Stimulated activated CD8-positive, alpha-beta memory T cell treated with anti-CD3 and anti-CD28 coated beads, Interleukin-4, amount 100 ng/mL, for 48 hours (primary cell): ENCODE measurements at places on chromosomes 1 and 21.
A peak's percentile ranks its signal among the peaks of the same experiment; 100 is the strongest.

DNA sequence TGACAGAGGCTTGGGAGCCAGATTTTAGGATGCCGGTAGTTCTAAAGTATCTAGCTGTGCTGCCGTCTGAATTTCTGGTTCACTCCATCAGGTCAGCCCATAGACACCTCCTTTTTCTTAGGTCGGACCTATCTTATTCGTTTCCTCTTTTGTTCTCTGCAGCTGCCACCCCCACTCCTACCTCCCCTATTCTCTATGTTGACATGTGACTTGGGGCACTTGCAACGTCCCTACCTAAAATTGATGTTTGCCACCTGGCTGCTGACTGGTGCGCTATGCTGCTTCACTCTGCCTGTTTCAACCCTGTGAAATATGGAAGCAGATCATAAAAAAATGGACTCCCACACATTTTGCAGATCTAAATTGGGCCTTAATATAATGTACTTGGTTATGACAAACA is 55.3 kb downstream of the PBX1 start:
- DNase-seq: no peak

DNA sequence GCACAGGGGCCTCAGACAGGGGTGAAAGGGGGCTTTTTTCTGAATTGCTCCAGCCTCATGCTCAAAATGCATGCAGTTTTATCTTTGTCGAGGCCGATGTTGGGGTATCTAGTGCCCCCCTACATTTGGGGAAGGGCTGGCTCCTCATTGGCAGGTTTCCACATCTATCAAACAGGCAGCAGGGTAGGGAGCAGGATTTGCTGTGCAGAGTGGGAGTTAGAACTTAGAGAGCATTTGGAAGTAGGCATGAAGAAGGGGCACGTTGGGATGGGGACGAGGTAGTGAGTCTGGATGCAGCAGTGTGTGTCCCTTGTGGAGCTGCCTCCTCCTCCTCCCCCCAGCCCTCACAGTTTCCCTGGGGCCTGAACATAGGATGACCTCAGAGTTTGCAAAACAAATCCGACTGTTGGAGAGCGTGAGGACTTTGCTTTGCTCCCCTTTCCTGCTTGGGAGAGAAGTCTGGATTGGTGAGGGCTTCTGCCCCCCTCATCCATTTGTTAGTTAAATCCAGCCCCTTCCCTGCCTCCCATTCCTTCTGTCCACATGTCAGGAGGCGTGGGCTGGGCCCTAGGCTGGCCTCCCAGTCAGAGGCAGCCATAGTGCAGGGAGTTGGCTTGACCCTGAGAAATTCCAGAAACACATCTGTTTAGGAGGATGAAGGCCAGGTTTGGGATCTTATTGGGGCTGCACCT is 36.9 kb upstream of the GPR37L1 start:
- no peak for DNase-seq

GRCh38 chr1:212467843-212468482 is 35.2 kb downstream of the NENF start:
- no peak for DNase-seq

GRCh38 chr1:5098981-5099385 is 444.6 kb downstream of the AJAP1 start:
- no peak for DNase-seq

GRCh38 chr1:212607913-212608391 is 609 bp upstream of the ATF3 start:
- no peak for DNase-seq

- peak; percentile 78 for DNase-seq
These were observed 1638.3 kb downstream of the MRPL39 start for GRCh38 chr21:23968722-23969647.

DNA sequence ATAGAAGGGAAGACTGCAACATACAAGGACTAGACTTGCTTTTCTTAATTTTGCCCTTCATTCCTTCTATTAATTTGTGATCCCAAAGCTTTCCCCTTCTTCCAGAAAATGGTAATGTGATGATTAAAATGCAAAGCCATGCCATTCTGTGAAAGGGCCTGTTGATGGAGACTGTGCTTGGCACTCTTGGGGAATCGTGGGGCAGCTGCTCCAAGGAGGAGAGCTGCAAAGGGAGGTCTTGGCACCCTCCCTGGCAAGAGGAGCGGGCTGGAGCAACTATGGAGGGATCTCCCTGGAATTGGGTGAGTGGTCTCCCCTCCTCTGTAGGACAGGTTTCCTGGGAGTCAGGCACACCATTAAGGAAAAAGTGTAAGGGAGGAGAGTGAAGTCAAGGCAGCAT is 16.6 kb downstream of the CACNA1S start:
- no peak for DNase-seq

- no peak for DNase-seq
These were observed at the start of gene CHIA for GRCh38 chr1:111290630-111291029. TSS of gene CHIA (plus strand) at chr1:111290851. CDS start at chr1:111310468, 19,617 bp downstream.

DNA sequence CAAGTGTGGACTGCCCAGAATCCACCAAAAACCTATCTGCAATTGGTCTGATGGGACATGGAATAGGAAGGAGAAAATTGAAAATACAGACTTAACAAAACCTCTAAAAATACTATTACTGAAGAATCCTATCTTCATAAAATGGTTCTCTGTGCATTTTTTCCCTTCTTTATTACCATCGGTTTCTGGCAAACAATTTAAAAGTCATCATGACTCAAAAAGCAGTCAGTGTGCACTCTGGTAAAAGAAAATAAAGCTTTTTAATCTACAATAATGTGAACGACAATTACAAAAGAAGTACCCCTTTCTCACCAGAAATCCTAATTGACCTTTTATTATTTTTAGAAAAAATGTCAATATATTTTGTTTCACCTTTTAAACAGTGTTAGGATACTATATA is 186.3 kb downstream of the TPR start:
- no peak for DNase-seq

- DNase-seq: no peak
These were observed 61.6 kb upstream of the PPM1J start for GRCh38 chr1:112776688-112777087.

DNA sequence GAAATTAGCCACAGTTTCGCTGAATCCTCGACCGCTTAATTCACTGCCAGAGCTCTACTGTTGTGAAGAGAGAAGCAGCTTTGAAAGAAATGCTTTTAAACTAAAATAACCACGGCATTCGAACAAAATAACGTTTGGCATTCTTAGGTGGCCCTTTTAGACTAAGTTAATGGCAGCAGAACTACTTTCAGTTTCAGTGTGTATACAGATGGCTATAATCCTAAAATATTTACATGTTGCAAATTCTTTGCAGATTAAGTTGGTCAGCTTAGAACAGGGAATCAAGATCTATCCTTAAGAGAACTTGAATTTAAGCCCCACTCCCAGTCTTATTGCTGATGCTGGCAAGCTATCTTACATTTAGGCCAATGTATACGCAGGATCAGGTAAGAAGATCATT is 62.7 kb downstream of the ADSS2 start:
- no peak for DNase-seq

- DNase-seq: no peak
These were observed 38.4 kb downstream of the PIK3CD start for GRCh38 chr1:9689971-9690381.

- peak; percentile 78 for DNase-seq
These were observed 582 bp downstream of the SLC37A1 start for GRCh38 chr21:42513985-42514882.

DNA sequence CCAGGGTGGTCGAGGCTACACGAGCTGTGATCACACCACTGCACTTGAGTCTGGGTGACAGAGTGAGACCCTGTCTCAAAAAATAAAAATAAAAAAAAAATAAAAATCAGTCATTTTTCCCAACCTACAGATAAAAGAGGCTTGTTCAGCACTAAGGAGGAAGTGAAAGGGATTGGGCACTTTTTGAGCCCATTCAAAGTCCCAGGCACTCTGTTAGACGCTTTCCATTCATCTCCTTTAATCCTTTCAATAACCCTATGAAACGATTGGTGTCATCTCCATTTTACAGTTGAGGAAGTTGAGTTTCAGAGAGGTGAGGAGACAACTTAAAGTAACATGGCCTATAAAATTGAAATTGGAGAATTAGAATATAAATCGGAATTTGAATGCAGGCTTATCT is 10.4 kb upstream of the AGO4 start:
- DNase-seq: no peak

GRCh38 chr1:92817986-92818764 is 13.7 kb upstream of the RPL5 start:
- no peak for DNase-seq

GRCh38 chr1:115069659-115070308 is 19.5 kb downstream of the TSPAN2 start:
- DNase-seq: no peak

DNA sequence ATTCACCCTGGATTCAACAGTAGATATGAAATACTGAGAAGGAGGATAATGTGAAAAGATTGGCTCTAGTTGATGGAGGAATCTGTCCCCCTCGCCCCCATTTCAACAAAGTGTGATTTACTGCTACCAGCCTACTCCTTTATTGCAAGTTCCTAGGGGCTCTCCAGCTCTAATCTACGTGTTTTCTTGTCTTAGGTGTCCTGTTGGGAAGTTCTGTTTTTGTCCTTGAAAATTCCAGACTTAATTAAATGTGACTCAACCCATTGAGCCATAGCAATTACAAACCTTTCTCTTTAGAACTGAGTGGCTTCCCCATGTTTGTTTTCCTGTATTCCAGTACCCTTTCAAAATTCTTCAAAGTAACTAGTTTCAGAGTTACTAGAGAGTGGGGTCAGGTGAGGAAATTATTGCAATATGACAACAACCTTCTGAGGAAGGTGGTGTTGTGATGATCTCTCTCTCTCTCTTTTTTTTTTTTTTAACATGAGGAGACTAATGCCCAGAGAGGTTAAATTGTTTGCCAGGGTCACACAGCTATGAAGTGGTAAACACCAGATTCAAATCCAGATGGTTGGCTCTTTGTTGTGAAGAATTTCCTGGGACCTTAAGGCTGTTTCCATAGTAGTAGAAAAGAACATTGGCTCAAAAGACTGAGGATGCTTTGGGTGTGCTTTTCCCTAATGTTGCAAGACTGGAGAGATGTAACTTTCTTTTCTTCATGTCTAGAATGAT is 3.5 kb downstream of the RGL1 start:
- DNase-seq: no peak

DNA sequence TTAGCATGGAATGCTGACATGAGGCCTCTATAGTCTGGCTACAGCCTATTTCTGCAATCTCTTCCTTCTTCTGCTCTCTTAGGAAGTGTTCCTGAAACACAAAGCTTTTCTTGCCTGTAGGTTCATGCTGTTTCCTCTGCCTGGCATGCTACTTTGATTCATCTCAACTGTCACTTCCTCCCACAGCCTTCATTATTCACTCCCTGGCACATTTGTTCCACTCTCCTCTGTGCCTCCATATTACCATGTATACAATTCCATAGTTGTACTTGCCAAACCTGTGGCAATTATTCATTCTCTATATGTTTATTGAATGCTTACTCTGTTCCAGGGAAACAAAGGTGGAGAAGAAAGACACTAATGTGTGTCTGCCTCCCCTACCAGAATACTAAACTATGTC is 210.2 kb downstream of the LRRC7 start:
- DNase-seq: no peak

GRCh38 chr1:175597205-175597604 is 146.2 kb downstream of the TNR start:
- DNase-seq: no peak

DNA sequence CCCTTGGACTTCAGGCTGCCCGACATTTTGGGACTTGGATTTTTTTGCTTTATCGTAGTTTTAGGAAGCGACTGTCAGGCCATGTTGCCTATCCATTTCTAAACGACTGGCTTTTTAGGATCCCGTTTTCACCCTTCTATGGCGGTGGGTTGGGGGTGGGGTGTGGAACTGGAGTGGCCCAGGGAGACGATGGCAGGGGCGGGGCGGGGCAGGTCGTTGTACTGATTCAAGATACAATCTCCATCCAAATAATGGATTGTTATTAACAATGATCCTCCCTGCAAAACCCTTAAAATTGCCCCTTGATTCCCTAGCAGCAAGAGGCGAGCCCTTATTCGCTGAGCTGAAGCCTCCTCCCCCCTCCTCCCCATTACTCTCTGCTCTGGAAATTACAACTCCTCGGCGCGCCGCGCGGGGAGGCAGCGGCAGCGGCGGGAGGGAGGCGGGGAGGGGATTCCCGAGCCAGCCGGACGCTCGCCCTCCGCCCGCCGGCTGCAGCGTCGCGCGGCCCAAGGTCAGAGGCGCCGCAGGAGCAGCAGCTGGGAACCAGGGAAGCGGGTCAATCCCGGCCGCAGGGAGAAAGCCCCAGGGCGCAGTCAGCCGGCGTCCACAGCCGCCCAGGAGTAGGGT is at the start of gene TRIM67:
Gene TRIM67, plus strand, starts transcription at position 392 of the 630 bp plus-strand sequence. CDS start 912 bp downstream, outside the sequence.
- no peak for DNase-seq

- no peak for DNase-seq
These were observed 247.6 kb upstream of the PBX1 start for GRCh38 chr1:164311377-164311776.

GRCh38 chr1:93442008-93442666 is 5.8 kb upstream of the FNBP1L start:
- DNase-seq: no peak

GRCh38 chr1:28466226-28466778 is 39.5 kb upstream of the RCC1 start:
- DNase-seq: no peak

- no peak for DNase-seq
These were observed 4.2 kb upstream of the ANGPTL7 start for GRCh38 chr1:11184973-11185372.

DNA sequence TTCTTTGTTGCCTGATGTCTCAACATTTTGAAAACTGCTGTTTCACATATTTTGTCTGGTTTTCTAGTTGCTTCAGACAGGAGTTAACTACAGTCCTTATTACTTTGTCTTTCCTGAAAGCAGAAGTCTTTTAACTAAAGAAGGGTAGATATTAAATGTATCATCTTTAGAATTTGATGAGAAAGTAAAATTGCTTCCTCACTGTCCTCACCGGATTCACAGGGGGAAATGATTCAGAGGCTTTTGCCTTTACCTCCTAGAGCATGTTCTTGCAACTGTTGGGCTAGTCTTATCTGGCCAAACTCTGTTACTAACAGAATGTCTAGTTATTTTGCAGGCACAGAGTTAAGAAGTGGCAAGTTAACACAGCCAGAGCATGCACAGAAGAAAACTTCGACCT is 107.2 kb upstream of the VAV3 start:
- DNase-seq: no peak

- no peak for DNase-seq
These were observed 36.2 kb downstream of the CAMSAP2 start for GRCh38 chr1:200774735-200775444.

- DNase-seq: peak; percentile 85
These were observed 705 bp upstream of the SLC50A1 start for GRCh38 chr1:155134880-155135414.

- peak; percentile 23 for DNase-seq
These were observed 57.1 kb downstream of the CD2 start for GRCh38 chr1:116811321-116811720.

DNA sequence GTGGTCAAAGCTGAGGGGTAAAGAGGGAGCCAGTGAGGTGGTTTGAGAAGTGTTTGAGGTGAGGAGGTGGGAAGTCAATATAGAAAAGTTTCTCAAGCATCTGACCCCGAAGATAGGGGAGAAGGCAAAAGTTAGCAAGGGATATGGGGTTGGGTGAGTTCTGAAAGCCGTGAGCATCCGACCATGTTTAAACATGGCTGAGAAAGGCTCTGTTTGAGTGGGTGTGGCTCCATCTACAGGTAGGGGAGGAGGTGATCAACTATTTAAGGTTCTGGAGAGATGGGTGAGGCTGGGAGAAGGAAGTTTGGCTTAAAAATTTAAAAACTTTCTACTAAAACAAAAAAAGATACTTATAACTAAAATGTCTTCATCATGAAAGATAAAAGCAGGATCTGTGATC is 273.8 kb downstream of the KCNJ6 start:
- no peak for DNase-seq

GRCh38 chr1:198776602-198777029 is 137.8 kb downstream of the PTPRC start:
- no peak for DNase-seq

- DNase-seq: no peak
These were observed 64.7 kb downstream of the S100B start for GRCh38 chr21:46540087-46540710.

GRCh38 chr1:54342742-54343687 is 63.2 kb downstream of the SSBP3 start:
- DNase-seq: no peak
